Fibroblast of mammary gland (primary cell): ENCODE measurements at places on chromosomes 2 and 18.

- DNase-seq = no peak
Observed at GRCh38 chr2:2252179-2252578, 78.9 kb downstream of the MYT1L start.

- DNase-seq = peak; percentile 100
Observed at GRCh38 chr2:237500681-237501424, 13.8 kb downstream of the MLPH start.

- no peak for DNase-seq
Observed at GRCh38 chr2:2238726-2239269, 92.3 kb downstream of the MYT1L start.

DNA sequence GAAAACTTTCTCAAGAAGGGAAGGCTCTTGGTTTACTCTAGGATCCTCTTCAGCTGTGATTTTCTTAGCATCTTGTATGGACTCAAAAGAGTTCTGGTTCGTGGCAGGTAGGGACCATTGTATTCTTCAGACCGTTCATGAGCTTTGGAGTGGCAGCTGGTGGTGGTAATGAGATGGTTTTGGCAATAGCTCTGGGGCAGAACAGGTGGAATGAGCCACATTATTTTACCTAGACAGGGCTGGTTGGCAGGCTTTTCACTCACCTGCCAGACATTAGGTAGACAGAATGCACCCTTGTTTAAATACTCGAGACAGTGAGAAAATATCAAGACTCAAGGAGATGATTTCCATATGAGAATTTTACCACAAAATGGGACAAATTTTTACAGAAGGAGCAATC lies 26.2 kb upstream of the MGAT5 start:
- no peak for DNase-seq

- no peak for DNase-seq
Observed at GRCh38 chr2:715038-715437, 37.8 kb upstream of the TMEM18 start.

DNA sequence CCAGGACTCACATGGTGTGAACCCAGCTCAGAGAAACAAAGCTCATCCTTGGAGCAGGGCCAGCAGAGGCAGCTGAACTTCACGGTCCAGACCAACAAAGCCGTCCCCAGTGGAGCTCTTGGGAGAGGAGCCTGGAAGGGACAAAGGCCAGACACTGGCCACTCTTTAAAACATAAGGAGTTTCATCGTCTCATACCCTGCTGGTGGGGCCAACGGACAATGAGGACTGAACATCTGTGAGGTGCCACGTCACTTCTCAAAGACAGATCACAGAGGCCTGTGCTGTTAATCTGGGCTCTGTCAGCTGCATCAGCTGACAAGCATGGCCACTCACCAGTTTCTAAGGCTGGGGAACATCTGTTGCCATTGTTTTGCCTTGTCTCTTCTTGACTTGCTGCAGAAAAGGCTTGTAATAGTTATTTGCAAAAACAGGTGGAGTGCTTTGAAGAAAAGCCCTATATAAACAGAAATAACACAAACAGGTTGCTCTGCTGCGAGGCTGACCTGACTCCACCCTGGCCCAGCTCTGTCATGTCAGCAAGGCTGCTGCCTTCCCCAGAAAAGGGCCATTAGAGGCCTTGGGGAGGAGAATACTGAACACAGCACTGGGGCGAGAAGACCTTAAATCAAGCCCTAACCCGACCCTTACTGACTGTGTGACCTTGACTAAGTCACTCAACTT lies 68.1 kb upstream of the DAPL1 start:
- DNase-seq = peak; percentile 31

DNA sequence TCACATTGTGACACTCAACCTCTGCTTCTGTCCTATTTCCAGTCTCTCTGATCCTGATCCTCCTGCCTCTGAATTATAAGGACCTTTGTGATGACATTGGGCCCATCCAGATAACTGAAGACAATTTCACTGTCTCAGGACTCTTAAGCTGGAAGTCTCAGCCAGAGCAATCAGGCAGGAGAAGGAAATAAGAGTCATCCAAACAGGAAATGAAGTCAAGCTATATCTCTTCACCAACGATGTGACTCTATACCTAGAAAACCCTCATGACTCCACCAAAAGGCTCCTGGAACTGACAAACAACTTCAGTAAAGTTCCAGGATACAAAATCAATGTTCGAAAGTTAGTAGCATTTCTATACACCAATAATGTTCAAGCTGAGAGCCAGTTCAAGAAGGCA lies 29.3 kb upstream of the TWIST2 start:
- DNase-seq = peak; percentile 27

GRCh38 chr18:74579496-74580065 lies 18.1 kb upstream of the ZNF407 start:
- DNase-seq = no peak

DNA sequence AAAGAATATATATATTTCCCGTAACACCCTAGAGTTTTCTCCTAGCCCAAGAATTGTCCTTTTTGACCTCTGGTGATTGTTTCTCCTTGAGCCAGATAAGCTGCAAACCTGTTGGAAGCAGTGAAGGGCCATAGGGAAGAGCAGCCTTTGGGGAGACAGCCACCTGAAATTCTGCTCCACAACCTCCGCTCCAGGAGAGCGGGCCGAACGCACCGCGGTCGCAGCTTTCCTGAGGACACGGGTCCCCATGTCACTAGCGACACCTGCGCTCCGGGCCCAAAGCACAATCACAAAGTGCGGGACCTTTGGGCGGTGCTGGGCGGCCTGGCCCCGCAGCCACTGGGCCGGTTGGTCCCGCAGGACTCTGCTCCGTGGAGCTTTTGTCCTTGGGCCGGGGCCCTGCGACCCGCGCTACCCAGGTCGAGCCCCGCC lies 557 bp upstream of the DSG2 start:
- no peak for DNase-seq

- peak; percentile 93 for DNase-seq
Observed at GRCh38 chr2:38572167-38572566, 30.6 kb downstream of the HNRNPLL start.

GRCh38 chr2:200862532-200863000 lies 1.9 kb downstream of the CLK1 start:
- DNase-seq = peak; percentile 84

- DNase-seq = no peak
Observed at GRCh38 chr18:27007880-27008279, 142.4 kb upstream of the AQP4 start.

DNA sequence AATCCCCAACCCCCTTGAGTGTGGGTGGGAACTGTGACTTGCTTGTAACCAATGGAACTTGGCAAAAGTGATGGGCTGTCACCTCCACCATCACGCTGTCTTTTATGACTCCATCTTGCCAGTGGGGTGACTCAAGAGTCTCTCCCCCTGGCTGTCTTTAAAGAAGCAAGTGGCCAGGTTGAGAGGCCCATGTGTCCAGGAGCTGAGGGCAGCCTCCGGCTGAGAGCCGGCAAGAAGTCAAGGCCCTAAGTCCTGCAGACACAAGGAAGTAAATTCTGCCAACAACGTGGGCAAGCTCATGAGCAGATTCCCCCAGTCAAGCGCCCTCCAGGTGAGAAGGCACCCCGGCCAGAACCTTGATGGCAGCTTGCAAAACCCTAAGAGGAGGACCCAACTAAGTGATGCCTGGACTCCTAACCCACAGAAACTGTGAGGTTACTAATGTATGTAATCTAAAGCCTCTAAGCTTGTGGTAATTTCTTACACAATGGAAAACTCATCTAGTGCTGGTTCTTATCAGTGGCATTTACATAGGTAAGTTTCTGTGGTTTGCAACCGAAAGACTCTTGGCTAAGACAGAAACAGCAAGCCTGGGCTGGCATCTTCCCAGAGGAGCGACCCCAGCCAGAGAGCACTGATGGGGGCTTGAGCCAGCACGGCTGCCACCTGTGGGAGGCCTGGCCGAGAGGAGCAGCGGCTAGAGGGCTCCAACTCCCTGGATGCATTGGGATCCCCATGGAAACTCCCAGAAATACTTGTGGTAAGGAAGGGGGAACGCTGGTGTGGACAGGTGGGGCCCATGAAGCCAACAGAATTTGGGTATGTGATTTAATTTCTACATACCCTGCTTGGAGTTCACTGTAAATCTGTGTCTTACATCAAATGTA lies 49.3 kb downstream of the CIB4 start:
- no peak for DNase-seq

GRCh38 chr2:232458661-232459418 lies 2.9 kb downstream of the ALPI start:
- DNase-seq = no peak

- no peak for DNase-seq
Observed at GRCh38 chr2:165198181-165198580, 5.7 kb downstream of the SCN3A start.

DNA sequence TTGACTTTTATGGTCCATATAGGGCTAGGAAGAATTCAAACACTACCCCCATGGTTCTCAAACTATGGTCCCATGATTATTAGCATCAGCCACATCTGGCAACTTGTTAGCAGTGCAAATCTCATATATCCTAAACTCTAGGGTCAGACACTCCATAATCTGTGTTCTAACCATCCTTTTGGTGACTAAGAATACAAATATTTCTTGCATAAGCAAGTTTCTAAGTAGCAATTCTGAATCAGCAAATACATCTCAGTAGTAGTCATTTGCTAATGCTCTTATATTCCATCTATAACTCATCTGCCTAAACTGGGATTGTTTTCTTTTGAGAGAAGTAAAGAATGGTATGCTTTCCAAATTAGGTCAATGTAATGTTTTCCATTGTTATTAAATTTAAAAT lies 447.3 kb downstream of the TMX3 start:
- DNase-seq = peak; percentile 83

GRCh38 chr2:128449226-128450061 lies 130.8 kb upstream of the HS6ST1 start:
- no peak for DNase-seq

GRCh38 chr18:26703170-26703930 lies 155.0 kb upstream of the KCTD1 start:
- DNase-seq = no peak

DNA sequence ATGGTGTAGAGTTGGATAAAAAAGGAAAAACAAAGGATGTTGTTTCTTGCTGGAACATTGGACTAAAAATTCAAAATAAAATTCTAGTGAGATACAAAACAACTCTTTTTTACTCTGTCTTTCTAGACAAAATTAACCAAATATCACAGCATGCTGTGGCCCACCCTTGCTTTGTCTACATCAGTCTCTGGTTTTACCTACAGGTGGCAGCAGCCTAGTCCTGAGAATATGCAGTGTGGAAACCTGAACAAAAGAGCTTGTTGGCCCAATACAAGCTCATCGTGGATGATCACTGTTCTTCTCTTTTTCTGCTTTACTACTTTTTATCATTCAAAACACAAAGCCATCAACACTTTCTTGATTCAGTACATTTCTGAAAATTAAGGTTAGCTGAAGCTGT lies 210.4 kb downstream of the CDH19 start:
- no peak for DNase-seq

- no peak for DNase-seq
Observed at GRCh38 chr18:32595832-32596231, 125.2 kb upstream of the GAREM1 start.

GRCh38 chr18:79857082-79857671 lies 59.4 kb downstream of the KCNG2 start:
- DNase-seq = peak; percentile 70
